ENCODE measurements at places on chromosomes 13 and 19. TPM values are rescaled to one million over a fixed set of nuclear protein-coding genes. Genes with fewer than 3 reads are reported as not detected.

DNA sequence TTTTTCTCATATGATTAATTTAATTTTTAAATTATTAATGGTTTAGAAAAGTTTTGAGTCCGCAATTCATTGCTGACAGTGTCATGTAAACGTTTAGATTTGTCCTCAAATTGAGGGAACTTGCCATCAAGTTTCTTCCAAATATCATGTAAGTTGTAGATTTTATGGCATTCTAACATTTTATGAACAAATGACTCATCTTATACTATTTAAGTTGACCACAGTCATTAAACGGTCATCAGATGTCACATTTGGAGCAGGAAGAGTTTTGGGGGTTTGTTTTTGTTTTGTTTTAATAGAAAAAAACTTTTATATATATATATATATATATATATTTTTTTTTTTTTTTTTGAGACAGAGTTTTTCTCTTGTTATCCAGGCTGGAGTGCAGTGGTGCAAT, 4.3 kb downstream of the ZNF114 start:
- no peak for DNase-seq

- no peak for DNase-seq
These were observed at the start of gene ING1 for GRCh38 chr13:110713642-110713952. Gene ING1, plus strand, starts transcription at chr13:110713700. Its CDS starts 450 bp downstream, at chr13:110714150.

- peak; percentile 37 for DNase-seq
These were observed 6.2 kb downstream of the CARD8 start for GRCh38 chr19:48249502-48250014.

DNA sequence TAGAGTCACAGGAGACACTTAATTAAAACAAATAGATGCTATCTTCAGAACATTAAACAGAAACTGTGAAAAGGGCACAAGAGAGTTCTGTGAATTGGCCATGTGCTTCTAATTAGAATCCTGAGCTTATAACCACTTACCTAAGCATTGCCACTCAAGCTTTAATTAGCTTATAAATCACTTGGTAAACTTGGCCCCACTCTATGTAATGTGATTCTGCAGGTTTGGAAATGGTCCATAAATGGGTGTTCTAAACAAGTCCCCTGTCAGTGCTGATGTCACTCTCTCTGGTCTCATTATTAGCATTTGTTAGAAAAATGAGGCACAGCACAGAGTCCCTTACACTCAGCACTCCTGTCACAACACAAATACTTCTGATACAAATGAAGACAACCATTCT, 18.0 kb downstream of the ZNF91 start:
- DNase-seq, result no peak

GRCh38 chr19:15288146-15288963, 44.0 kb downstream of the BRD4 start:
- DNase-seq, result no peak

Gene POU4F1
- total RNA-seq, result not detected

Gene LGALS4
- total RNA-seq, result 0.46 TPM

Gene LILRA6
- total RNA-seq, result 0.15 TPM

Gene ICAM5
- total RNA-seq, result 22.9 TPM

Gene C19orf81
- 36.8 TPM for total RNA-seq

All from cardiac muscle cell (in vitro differentiated cells and primary cell).